Cardiac muscle cell (in vitro differentiated cells and primary cell): ENCODE measurements at places on chromosomes 6 and 20. TPM values are rescaled to one million over a fixed set of nuclear protein-coding genes. Genes with fewer than 3 reads are reported as not detected.

The CDH4 gene
- polyA plus RNA-seq, result 0.43 and 2.4 TPM in 2 replicates

The CLPSL1 gene
- polyA plus RNA-seq, result not detected in 2 replicates

The CLDN20 gene
- 0.19 and 0.44 TPM in 2 replicates for polyA plus RNA-seq

The PDE10A gene
- polyA plus RNA-seq, result 0.82 and 1.5 TPM in 2 replicates

The VNN1 gene
- polyA plus RNA-seq, result not detected in 2 replicates
